ENCODE measurements at places on chromosomes 2 and 18.

- no peak for DNase-seq
Measured at GRCh38 chr2:31188131-31188530, 29.2 kb downstream of the CAPN14 start.

DNA sequence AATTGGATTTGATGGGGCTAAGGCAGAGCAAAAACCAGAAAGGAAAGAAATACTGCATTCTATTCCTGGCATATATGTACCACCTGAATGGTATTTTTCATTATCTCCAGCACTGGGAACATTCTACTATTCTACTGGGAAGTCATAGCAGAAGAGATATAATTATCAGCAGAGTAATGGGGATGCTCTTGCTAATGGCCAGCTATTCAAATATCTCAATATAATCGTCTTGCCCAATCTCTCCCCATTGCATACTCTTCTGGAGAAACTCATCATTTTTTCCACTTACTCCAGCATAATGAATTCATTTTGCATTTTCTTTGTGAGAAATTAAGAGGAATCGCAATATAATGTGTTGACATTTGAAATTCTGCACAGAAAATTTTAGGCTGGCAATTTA lies 1794.7 kb upstream of the PIK3C3 start:
- DNase-seq, result no peak

DNA sequence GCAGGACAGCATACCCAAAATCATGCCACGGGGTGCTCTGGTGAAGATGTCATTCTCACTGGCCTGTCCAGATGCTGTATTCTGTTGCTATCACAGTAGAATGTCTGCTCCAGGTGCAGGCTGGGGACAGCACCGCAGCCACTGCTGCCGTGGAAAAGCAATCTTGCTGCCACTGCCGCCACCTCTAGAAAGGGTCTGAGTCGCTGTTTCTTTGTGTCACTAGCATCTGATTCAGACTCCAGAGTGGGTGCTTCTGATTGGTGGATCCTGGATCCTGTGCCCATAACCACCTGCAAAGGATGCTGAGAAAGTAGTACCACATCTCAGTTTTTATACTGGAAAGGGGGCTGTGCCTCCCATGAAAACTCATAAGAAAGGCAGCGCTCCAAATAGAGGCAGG lies 45.3 kb upstream of the CTLA4 start:
- no peak for DNase-seq

GRCh38 chr2:172489681-172490080 lies 62.3 kb downstream of the ITGA6 start:
- no peak for DNase-seq

GRCh38 chr2:173076581-173077345 lies 1.1 kb downstream of the MAP3K20 start:
- no peak for DNase-seq

DNA sequence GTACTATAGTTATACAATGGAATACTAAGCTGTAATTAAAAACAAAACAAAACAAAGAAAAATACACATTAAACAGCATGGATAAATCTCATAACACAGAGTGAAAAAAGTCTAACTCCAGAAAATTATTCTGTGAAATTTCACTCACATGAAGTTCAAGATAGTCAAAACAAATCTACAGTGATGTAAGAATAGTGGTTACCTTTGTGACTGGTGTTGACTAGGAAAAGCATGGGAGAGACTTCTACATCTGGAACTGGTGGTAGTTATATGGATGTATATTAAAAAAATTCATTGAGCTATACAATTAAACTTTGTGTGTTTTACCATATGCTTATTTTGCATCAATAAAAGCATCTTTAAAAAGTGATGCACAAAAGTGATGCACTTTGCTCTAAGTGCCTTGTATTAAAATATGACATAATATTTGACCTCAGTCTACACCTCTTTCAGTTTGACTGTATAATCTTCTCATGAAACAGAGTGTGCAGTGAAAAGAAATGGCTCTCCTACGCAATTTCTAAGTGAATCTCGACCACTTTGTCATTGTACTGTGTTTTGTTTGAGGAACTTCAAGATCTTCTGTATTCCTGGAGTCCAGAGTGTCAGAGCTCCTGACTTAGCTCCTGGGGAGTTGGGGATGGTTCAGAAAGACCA lies 28.0 kb downstream of the STAT4 start:
- DNase-seq, result no peak

- DNase-seq, result no peak
Measured at GRCh38 chr18:31973929-31974546, 31.1 kb upstream of the TRAPPC8 start.

- no peak for DNase-seq
Measured at GRCh38 chr18:46427216-46427995, 229.6 kb downstream of the LOXHD1 start.

DNA sequence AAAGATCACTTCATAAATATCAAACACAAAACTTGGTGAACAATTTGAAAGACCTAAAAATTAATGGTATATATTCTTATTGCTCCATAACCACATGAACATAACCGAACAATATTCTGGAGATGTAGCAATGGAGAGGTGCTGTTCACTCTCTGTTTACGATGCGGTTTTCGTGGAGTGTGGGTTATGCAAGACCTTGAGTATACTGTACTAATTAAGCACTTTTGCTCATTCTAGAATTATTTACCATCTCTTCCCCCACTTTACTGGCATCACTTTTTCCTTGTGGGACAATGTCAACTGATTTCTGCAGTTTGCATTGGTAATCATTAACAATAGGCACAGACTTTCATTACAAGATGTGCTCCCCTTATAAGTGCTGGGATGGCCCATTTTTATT lies 97.6 kb downstream of the RAPH1 start:
- no peak for DNase-seq

DNA sequence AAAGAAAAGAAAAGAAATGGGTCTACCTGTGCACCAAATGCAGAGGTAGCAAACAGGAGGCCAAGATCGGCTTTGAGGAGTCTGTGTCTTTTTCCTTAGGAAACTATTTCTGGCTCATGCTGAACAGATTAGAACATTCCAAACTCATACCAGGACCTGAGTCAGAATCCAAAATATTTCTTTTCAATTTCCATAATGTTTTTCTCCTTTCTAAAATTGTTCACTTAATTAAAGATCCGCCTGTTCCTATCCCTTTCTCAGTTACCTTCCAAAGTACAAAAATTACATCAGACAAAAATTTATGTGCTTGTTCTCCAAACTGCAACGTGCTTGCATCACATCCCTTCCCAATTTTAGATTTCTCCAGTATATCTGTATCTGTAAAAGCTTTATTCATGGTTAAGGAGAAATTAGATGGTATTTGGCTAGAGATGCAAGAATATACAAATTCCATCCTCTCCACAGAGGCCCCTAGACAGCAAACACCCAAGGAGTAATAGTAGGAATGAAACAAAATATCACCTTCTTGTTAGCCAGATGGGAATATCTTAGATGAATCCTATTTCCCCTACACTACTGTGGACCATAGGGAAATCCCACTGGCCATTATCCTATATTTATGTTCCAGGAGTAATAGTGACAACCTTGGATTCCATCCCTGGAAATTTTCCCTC lies 130.6 kb downstream of the LNPK start:
- no peak for DNase-seq

- no peak for DNase-seq
Measured at GRCh38 chr2:205117125-205117524, 565.2 kb upstream of the NRP2 start.

GRCh38 chr2:11344956-11345677 lies 681 bp upstream of the ROCK2 start:
- no peak for DNase-seq

DNA sequence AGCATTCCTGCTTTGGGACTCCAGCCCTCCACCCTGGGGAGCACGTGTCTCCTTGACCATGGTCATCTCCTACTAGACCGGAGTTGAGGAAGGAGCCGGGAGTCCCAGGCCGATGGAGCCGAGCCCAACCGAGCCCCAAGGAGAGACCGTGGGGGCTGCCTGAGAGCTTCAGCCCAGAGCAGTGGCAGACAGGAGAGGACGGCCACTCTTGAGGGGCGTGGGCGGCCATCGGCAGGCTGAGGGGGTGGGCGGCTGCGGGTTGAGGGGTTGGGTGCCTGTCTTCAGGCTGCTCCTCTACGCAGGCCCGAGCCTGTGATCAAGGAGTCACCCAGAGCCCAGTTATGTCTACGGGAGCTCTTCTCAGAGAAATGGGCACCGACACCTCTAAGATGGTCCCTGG lies 158.7 kb downstream of the PXDN start:
- DNase-seq, result no peak

DNA sequence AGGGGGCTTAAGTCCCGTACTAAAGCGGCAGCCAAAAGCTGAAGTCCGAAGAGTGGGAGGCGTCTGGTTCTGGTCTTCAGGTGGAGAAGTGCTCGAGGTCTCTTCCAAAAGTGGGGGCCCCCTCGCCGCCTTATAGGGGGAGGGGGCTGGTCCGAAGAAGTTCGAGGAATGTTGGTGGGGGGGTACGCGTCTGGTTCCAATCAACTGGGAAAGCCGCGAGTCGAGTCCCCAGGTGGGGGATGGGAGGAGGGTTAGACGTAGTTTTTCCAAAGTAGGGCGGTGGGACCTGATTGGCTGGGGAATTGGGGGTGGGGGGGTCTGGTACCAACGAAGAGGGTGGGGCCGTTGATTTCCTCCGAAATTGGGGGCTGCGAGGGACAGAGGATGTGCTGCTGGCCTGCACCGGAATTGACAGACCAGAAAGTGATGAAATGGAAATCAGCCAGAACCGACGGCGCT lies 594 bp downstream of the ITM2C start:
- no peak for DNase-seq

GRCh38 chr2:19893520-19894133 lies 8.2 kb downstream of the TTC32 start:
- no peak for DNase-seq

- DNase-seq, result no peak
Measured at GRCh38 chr18:49175071-49175470, 224.3 kb upstream of the SMAD7 start.

GRCh38 chr2:232351686-232352510 lies 26.7 kb upstream of the ALPP start:
- DNase-seq, result no peak

GRCh38 chr2:143480601-143481236 lies 351.5 kb downstream of the ARHGAP15 start:
- DNase-seq, result no peak

DNA sequence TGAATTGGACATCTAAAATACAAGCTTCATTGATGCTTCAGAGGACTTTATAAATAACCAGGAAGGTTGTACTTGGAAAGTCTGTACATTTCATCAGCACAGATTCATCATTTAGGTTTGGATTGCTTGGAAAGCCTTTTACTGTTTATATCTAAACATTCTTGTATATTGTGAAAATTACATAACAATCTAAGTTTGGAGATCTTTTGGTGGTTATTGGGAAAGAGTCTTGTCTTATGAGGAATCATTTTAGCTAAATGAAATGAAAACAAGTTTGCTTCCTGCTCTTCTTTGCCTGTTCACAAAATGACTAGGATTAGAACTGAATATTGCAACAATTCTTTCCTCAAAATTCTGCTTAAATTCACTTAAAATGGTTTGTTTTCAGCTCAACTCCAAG lies 79.3 kb downstream of the ABI2 start:
- DNase-seq, result no peak

DNA sequence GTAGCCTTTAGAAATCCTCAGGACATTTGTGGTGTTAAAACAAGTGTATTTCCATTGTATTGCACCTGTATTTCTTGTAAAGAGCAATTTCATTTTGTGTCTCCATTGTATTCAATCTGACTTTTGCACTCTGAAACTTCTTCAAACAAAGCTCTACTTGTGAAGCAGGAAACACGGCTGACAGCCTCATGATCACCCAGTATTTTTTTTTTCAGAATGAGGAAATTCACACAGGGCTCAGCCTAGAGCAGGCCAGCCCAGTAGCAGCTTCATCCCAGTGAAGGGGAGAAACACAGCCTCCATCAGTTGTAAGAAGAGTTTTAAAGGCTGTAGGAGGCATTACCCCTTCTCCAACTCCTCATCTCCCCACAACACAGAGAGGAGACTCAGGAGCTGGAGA lies 175.9 kb upstream of the KLHL29 start:
- no peak for DNase-seq

DNA sequence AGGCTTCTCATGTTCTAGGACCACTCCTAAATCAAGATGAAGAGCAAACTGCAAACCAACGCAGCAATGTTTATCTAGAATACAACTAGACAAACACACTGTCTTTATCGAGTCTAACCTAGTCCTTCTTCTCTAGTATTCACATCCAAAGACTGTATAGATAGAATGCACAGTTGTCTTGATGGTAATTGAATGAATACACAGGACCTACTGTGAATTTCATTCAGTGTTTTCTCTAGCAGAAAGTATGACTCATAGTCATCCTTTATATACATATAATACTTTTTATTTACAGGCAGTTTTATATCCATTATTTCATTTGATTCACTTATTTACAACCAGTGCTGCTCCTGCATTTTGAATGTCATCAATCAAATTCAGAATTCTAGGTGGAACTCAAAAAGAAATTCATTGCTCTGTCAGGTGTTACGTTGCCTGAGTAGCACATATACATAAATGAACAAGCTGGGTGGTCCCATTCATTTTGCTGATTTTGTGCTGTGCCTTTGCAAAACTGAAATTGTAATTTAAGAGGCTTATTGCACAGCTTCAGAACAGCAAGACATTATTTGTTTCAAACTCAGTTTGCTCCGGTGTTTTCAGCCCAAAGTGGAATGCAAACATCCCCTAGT lies 374.8 kb downstream of the EPHA4 start:
- no peak for DNase-seq

GRCh38 chr18:26470011-26470637 lies 78.2 kb downstream of the KCTD1 start:
- no peak for DNase-seq

DNA sequence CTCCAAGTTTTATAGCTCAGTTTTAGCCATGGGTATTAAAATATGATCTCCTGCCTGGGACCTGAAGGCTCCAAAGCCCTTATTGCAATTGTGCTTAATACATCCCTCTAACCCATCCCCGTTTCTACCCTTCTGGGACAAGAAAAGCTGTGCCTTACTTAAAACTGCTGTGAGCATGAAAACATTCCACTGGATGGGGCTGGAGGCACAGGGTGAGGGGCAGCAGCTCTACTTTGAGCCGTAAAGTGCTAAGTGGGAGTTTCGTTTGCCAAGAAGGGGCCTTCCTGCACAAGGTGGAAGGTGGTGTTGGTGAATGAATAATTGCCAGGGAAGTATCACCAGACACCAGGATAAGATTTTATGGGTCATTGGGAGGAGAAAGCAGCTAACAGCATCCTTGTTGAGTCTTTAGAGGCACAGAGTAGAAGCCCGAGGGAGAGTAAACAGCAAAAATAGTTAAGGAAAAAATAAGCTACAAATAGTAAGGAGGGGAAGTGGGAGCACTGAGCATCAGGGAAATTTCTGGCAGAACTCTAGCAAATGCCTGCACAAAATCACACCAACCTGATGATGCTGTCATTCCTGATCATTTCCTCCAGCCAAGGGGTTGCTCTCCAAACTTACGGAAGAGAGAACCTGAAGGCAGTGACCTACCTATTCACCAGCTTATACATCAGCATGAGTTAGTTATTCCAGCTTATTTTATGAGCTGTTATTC lies 218.4 kb downstream of the MREG start:
- DNase-seq, result no peak
